NCI-H446 treated with DMSO at 0.1 percent for 48 hours (cell line): ENCODE measurements at places on chromosomes 1 and 21.
A peak's percentile ranks its signal among the peaks of the same experiment; 100 is the strongest.

- no peak for DNase-seq
Observed at GRCh38 chr1:20439282-20439681, 46.7 kb downstream of the CAMK2N1 start.

DNA sequence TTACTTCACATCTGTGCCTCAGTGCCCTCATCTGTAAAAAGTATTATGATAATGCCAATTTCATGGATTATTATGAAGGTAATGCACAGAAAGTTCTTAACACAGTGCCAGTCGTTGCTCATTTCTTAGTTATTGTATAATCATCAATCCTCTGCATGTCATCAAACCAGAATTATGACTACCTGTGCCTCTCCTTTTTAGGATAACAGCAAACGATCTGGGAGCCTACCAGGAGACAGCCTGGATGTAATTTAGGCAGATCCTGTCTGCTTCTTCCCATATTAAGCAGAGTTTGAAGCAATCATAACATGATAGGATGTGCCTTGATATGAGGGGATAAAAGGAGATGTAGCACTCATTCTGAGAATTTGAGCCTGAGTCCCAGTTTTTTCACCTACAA lies 177.4 kb upstream of the DPT start:
- DNase-seq, result no peak

DNA sequence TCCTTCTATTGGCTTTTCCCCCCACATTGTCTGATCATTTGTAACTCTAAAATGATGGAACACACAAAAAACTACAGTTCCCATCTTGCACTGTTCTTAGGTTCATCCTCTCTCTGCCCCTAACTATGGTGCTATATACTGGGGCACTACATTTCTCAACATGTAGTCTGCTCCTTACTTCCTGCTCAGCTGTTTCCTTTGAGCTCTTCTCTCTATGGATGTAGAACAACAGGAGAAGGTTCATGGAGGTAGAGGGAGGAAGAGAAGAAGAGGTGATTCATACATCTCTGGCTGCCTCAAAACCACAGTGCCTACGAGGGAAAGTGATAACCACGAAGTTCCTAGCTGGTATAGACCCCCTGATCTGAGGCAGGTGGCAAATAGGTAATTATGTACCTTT lies 7.0 kb upstream of the C1orf146 start:
- DNase-seq, result no peak

DNA sequence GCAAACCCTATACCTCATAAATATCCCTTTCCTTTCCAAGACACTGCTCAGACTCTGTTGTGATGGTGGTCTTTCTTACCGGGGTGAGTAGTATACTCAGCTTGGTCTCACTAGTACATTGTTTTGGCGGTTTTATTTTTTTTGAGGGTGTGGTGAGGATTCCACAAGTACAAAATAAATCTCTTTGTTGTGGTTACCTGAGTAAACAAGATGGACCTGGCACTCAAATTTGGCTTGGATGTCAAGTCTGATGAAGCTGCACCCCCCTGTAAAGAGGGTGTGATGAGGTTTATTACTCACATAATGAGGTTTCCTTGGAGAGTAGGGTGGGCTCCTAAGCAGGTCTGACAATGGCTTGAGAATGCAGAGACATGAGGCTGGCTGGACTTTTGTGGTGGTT lies 68.2 kb upstream of the KCNJ6 start:
- no peak for DNase-seq

- no peak for DNase-seq
Observed at GRCh38 chr1:157155658-157156057, 17.5 kb upstream of the ETV3 start.

GRCh38 chr1:172630868-172631267 lies 28.0 kb upstream of the FASLG start:
- DNase-seq, result no peak

- peak; percentile 82 for DNase-seq
Observed at GRCh38 chr1:41802532-41803501, 115.9 kb downstream of the HIVEP3 start.

- no peak for DNase-seq
Observed at GRCh38 chr1:172658871-172659453, at the start of gene FASLG. Gene FASLG (plus strand): TSS chr1:172659103. CDS start chr1:172659202, 99 bp downstream.

DNA sequence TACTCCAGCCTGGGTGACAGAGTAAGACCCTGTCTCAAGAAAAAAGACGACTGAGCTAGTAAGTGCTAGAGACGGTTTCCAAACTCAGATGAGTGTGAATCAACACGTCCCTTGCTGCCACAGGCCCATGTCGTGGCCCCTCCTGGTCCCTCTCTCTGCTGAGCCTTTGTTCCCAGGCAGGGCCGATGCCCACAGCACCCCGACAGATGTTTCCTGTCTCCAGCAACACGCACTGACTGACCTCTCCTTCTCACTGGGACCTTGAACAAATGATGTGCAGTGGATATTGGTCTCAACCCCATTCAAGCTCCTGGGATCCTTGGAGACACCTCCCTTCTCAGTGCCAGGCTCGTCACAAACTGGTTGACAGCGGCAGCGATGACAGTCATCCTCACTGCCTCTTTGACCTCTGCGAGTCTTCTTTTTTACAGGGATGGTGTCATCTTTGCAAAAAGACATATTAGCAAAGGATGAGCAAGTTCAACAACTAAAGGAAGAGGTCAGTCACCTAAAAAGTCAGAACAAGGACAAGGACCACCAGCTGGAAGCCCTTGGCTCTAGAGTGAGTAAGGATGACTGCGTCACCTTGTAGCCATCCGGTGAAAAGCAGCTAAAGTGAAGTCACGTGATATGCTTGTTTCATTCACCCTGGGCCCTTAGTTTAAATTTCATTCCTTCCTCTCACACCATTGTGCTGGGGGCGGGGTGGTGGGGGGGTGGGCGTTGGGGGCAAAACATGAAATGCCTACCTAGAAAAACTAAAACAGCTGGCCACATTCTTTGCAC lies 65.8 kb downstream of the FHAD1 start:
- no peak for DNase-seq

DNA sequence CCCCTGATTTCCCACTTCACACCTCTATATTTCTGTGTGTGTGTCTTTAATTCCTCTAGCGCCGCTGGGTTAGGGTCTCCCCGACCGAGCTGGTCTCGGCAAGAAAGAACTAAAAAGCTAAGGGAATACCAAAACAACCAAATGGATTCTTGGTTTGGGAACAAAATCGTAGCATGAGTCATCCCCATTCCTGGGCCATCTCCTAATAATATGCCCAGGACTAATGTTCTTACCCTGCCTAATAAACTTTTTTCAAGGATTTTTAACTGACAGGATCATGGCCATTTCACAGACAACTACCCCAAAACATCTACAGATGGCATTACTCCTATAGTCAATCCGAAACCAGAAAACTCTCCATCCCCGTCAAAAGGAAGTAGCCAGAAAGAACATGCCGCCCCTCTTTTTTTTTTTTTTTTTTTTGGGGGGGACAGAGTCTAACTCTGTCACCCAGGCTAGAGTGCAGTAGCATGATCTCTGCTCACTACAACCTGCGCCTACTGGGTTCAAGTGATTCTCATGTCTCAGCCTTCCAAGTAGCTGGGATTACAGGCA lies 4.1 kb upstream of the HPDL start:
- no peak for DNase-seq

DNA sequence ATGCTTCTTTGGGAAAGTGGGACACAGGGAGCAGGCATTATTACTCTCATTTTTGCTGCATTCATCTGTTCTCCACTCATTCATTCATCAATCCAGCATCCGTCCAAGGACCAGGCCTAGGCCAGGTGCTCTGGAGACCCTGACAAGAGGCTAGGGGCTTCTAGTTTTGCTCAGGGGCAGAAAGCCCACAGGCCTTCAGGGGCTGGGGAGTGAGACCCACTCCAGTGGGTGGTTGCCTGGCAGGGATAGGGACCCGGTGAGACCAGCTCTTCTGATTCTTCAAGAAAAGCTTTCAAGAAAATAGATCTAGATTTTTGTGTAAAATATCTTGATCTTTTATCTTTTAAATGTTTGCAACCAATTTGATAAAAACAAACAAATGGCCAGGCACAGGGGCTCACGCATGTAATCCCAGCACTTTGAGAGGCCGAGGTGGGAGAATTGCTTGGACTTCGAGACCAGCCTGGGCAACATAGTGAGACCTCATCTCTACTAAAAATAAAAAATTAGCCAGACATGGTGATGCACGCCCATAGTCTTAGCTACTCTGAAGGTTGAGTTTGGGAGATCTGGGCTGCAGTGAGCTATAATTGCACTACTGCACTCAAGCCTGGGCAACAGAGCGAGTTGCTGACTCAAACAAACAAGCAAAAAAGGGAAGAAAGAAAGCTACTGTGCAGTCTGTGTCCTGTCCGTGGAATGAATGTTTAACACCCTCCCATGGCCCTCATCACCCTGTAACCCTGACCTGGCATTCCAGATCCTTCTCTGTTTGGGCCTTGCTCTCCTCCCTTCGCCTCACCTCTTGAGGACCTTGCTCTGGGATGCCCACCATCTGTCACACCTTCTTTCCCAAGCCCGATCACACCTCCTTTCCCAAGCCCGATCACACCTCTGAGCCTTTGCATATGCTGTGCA lies 17.3 kb upstream of the LRP8 start:
- DNase-seq, result no peak

DNA sequence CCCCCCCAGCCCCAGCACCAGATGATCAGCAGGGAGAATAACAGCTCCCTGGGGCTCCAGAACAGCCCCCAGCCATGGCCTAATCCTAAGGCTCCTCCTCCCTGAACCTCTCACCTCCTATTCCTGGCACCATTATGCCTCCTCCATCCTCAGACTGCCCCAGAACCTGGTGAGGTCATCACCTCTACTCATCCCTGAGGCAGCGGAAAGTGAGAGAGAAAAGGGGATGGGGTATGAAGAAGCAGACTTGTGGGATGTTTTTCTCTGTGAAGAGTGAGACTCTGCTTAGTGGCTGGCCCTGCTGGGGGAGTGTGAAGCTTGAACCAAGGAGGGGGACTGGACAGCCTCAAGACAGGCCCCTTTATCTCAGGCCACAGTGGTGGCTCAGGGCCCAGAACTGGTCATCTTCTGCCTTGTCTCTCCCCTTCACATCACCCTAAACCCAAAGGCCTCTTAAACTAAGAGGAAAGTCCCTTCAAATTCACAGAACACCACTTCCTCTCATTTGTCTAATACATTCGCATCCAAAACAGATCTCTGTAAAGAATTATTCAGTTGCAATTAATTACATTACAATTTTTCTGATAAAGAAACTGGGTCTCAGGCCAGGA lies 2.2 kb upstream of the PPM1J start:
- no peak for DNase-seq

DNA sequence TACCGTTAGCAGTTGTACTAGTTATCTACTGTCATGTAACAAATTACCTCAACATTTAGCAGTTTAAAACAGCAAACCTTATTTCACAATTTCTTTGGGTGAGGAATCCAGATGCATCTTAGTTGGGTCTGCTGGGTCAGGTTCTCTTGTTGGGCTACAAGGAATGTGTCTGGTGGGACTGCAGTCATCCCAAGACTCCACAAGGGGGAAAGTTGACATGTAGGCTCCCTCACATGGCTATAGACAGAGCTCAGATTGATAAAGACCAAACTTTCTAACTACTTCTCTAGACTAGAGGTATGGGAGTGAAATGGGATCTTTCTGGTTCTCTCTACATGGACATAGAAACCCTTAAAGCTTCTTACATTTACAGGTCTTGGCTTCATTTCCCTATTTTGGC lies 160.9 kb downstream of the UCK2 start:
- no peak for DNase-seq

- no peak for DNase-seq
Observed at GRCh38 chr1:45007311-45007710, 3.8 kb downstream of the HECTD3 start.

DNA sequence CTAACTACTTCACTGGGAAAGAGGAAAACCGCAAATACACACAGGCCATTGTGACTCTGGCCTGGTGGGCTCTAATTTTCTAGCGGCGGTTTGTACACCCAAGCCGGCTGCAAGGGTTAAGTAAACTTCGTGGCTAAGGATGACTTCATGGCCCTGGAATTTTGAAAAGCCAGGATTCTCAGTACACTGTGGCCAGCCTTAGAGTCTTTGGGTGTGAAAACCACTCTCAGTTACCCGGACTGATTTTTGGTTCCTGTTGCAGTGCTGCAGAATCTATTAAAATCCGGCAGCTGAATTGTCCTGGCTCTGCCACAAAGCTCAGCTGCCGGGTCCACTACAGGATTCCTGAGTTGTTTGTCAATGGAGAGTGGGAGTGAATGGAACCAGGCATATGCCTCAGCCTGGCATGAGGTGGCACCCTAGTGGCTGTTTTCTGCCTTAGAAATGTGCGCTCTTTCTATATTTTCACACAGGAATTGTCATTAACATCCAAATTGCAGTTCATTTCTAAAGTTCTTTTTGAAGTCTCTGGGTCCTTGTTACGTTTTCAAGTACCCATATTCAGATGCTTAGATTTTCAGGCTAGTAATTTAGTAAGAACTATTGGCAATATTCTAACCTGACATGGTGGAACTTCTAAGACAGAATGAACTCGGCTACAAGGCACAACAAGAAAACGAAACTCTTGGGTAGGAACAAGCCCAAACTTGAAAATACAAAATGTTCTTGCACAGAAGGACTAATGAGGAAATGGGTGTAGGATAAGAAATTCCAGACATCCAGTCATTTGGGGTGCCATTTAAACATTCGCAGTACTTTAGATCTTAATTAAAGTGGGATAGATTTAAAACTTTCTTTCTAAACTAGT lies 255.9 kb downstream of the NFIA start:
- peak; percentile 44 for DNase-seq

DNA sequence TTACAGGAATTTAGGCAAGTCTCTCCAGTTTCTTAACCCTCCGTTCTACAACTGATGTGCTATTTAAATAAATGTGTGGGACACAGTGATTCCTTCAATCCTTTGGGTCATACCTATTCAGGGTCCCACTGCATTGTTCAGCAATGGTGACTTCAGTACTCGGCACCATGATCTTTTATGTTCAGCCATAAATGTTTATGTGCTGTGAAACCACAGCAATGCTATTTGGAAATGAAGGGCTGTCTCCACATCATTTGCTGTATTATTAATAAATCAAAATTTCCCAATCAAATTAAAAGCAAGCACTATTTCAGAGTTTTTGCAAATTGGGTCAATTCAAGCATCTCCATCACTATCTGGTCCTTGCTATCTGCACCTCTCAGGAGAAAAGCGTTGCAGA lies 84.8 kb downstream of the NR5A2 start:
- no peak for DNase-seq

DNA sequence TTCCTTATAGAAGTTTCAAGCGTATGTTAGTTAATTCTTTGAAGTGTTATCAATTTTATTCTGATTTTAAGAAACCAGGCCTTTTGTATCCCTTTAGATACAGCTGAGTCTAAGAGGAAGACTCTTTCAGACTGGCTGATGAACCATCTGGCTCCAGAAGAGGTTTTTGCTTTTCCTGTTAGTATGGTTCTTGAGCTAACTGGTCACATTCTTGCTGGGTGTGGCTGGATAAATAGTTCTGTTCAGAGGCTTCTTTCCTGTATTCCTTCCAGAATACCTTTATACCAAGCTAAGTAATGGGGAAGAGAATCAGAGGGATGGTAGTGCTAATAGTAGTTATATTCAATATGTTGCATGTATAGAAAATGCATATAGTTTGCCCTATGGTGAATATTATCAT lies 12.4 kb downstream of the HS2ST1 start:
- DNase-seq, result no peak

GRCh38 chr21:41508415-41509144 lies 622 bp upstream of the TMPRSS2 start:
- no peak for DNase-seq
